GM23338 (cell line): ENCODE measurements at places on chromosomes 13 and 19. TPM values are rescaled to one million over a fixed set of nuclear protein-coding genes. Genes with fewer than 3 reads are reported as not detected.

GZMM gene
- total RNA-seq, result not detected in 2 replicates

- DNase-seq, result no peak
These were observed 585.3 kb downstream of the FGF9 start for GRCh38 chr13:22256111-22256639.

DNA sequence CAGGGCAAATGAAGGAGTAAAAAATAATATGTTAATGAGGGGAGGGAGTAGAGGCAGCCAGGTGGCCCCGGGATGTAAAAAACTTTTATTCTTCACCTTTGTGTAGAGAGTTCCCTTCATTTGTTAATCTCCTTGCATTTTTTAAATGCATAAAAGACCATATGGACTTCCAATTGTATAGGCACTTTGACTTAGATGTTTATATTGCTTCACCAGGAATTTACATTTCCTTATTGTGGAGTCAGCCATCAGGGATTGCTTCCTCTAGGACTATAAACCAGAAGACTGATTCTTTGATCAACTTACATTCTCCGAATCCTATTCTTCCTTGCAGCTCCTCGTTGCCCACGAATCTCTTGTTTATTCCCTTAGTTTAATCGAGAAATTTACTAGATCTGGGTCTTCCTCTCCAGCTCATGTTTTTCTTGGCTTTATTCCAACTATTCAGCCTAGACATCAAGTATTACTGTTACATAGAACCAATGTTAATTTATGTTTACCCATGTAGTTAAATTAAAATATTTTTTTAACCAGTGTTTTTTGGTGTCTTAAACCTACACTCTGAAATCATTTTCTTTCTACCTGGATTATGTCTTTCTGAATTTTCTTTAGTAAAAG lies 1187.0 kb upstream of the SLC10A2 start:
- DNase-seq, result peak; percentile 56

PLIN4 gene
- 0.59 and 0.70 TPM in 2 replicates for total RNA-seq

SEMA6B gene
- 39.8 and 42.7 TPM in 2 replicates for total RNA-seq

DNA sequence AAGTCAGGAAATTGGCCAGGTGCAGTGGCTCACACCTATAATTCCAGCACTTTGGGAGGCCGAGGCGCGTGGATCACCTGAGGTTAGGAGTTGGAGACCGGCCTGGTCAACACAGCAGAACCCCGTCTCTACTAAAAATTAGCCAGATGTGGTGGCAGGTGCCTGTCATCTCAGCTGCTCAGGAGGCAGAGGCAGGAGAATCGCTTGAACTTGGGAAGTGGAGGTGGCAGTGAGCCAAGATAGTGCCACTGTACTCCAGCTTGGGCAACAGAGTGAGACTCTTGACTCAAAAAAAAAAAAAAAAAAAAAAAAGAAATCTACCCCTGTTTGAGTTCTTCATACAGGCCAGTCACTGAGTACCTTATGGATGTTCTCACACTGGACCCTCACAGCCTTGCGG lies 42.0 kb downstream of the SLC15A1 start:
- DNase-seq, result no peak
